ENCODE measurements at places on chromosomes 4 and X.

- DNase-seq: no peak
Measured at GRCh38 chrX:119635799-119636198, 29.6 kb upstream of the NKRF start.

- no peak for DNase-seq
Measured at GRCh38 chrX:105117621-105118020, 102.9 kb downstream of the TEX13A start.

- no peak for DNase-seq
Measured at GRCh38 chr4:101556842-101557241, 209.5 kb upstream of the PPP3CA start.

DNA sequence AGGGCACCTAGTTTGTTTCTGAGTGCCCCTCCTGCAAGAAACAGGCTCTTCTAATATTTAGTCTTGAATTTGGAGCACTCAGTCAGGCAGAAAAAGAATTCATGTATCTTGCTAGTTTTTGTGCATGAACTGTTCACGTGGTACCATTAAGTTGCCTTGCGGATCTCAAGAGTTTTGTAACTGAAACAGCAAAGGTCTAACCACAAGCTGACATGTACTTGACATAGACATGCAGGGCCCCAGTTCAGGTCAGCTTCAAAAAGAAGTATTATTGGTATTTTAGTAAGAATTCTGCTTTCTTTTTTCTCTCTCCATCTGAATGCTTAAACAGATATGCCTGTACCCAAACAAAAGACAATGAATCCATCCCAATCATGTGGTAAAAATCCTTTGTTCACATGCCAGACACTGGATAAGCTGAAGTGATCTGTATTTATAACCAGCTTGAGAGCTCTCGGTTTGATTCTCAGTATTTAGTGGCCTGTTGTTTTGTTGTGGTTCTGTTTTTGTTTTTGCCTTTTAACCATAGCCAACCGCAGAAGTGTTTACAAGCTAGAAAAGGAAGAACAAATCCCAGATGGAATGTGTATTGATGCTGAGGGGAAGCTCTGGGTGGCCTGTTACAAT lies 13.0 kb downstream of the RGN start:
- DNase-seq: no peak

- DNase-seq: no peak
Measured at GRCh38 chr4:130043732-130044160, 947.8 kb downstream of the C4orf33 start.

DNA sequence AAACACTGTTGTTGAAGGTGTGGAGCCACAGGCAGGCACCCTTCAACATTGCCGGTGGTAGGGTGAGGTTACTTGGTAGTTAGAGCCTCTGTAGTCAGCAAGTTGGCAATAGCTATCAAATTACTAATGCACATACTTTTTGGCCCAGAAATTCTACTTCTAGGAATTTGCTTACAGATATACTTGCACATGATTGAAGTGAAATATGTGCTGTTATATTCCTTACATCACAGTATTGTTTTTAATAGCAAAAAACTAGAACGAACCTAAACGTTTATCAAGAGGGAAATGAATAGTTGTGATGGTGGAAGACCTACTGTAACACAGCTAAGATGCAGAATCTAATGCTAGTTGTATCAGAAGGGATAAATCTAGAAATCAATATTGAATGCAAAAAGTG lies 7.7 kb upstream of the PJA1 start:
- no peak for DNase-seq

- DNase-seq: no peak
Measured at GRCh38 chr4:169243825-169244609, 26.7 kb downstream of the SH3RF1 start.

DNA sequence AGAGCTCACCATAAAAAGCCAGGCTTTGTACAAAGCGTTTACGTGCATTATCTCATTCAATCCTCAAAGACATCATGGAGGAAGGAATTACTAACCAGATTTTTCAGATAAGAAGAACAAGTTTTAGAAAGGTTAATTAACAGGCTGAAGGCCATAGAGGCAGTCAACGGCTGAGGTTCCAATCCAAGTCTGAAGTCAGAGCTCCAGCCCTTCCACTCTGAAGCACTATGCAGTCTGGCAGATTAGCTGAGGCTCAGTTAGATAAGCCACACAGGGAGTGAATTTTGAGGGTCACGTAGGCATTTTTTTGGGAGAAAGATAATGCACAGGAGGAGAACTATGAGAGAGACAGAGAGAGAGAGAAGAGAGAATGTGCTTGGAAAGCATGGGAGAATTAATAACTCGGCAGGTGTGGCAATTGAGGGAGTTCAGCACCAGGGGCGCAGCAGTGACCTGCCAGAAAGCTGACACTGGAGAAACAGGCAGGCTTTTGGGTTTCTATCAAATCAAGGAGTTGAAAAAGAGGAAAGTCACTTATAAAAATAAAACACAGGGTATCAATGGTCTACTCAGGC lies 116.5 kb upstream of the NAP1L5 start:
- no peak for DNase-seq

GRCh38 chr4:124939908-124940307 lies 227.4 kb upstream of the ANKRD50 start:
- DNase-seq: no peak
